Right ventricle myocardium superior (tissue), 1 donor: ENCODE measurements at places on chromosomes 4 and X. TPM values are rescaled to one million over a fixed set of nuclear protein-coding genes. Genes with fewer than 3 reads are reported as not detected.

The RBM3 gene
- total RNA-seq, result 103 TPM

The C4orf54 gene
- total RNA-seq, result 0.73 TPM

The TLR1 gene
- 3.4 TPM for total RNA-seq

The TMEM47 gene
- 31.5 TPM for total RNA-seq

The FABP2 gene
- not detected for total RNA-seq

The PHOX2B gene
- not detected for total RNA-seq

The NDNF gene
- 8.1 TPM for total RNA-seq

The CYBB gene
- 28.8 TPM for total RNA-seq

The TMPRSS11D gene
- total RNA-seq, result not detected

The ARHGAP36 gene
- not detected for total RNA-seq

The GABRQ gene
- total RNA-seq, result not detected

The CHRDL1 gene
- 2.9 TPM for total RNA-seq

The SCD5 gene
- 4.9 TPM for total RNA-seq

The AFP gene
- total RNA-seq, result not detected
